Stimulated activated CD4-positive, alpha-beta T cell treated with anti-CD3 and anti-CD28 coated beads, Interleukin-2, amount 100 ng/mL, for 4 hours (primary cell): ENCODE measurements at places on chromosomes 7 and 10.

DNA sequence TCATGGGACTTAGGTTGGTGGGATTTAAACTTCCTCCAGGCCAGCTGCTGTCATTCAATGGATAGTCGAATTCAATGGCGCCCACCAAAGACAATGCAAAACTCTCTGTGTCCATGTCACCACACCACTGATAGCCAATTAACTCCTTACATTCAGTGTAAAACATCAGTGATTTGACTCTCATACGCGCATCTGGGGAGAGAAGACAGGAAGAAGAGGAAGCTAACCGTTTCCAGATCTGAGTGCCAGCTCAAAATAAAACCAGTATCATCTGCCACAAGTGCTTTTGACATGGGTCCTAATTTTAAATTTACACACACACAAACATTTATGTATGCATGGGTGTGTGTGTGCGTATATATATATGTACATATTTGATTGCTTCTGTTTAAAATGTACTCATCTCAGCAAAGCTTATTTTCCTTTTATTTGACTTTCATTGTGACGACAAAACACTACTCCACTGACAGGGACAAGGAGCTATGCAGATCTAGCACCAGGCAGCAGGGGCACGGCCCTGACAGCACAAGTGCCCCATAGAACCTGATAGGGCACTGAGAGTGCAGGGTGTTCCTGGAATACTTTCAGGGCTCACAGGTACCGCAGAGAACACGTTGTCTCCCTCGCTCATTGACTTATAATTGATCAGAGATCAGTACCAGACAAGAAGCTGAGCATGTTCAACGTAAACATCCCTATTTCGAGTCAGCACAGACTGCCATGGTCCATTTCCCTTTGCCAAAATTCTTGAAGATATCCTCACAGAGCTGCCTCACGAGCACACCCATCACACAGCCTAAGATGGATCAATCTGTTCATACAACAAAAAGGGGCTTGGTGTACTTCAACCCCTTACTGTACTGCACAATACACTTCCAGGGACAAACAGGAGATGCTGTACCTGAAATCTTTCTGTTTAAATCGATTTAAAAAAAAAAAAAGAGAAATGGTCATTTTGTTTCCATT is 176.1 kb downstream of the COBL start:
- no peak for DNase-seq

- DNase-seq = no peak
Observed at GRCh38 chr7:148011753-148012152, 578.8 kb upstream of the C7orf33 start.

DNA sequence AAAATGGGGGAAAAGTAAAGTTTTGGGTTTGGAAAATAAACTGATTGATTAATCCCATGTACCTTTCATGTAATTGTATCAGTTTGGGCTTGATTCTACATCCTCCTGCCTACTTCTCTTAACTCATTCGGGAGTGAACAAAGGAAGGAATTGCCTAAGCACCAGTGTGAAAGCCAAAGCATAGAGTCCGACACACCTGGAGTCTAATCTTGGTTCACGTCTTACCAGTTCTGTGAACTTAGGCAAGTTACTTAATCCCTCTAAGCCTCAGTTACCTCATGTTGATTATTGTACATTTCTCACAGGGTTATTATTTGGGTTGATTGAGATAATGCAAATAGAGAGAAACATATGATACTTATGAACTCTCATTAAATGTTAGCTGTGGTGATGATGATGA is 41.1 kb upstream of the PRPS1L1 start:
- no peak for DNase-seq

- DNase-seq = no peak
Observed at GRCh38 chr7:121945066-121945465, 72.1 kb downstream of the PTPRZ1 start.

GRCh38 chr10:90798482-90798881 is 59.4 kb downstream of the HTR7 start:
- DNase-seq = no peak

DNA sequence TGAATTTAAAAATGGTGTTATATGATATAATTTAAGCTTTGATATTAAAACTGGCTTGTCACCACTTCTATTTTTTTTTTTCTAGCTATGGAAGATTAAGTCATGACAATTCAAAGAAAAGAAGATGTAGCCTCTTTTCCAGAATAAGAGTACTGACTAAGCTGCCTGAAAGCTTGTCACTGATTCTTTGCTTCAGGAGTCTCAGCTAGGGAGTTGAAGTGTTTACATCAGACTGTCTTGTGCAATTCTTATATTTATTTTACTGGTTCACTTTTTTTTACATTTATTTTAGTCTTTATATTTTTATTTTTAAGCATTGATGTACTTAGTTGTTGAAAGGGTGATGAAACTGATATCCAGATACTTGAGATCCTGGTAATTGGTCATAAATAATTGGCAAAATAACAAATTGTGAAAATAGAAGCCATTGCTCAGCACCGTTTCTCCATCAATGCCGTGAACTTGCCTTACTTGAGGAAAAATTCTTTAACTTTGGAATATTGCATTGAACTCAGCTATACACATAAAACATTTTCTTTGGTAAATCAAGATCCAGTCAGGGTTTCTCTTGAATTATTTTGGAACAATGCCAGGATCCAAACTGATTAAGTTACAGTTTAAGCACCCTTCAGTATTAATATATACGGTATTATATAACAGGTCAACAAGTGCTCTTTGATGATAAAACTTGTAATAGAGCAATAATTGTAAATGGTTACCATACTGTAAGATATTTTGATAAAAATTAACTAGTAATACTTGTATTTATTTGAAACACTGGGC is 156.4 kb downstream of the PHTF2 start:
- DNase-seq = no peak

DNA sequence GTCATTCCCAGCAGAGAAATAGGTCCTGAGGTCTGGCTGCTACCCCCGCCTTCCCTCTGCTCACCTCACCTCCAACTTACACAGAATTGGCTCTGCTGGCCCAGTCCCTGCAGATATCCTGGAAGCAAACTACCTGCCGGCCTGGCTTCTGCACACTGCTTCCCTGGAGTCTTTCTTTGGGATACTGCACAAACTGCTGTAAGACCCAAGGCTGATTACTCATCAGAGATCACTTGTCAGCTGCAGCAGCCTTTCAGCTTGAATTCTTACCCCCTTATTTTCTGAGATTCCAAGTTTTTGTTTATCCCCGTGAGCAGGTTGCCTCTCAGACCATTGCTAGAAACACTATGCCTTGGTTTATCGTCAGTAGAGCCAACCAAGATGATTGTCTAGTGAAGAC is 426.4 kb downstream of the PHTF2 start:
- DNase-seq = no peak

DNA sequence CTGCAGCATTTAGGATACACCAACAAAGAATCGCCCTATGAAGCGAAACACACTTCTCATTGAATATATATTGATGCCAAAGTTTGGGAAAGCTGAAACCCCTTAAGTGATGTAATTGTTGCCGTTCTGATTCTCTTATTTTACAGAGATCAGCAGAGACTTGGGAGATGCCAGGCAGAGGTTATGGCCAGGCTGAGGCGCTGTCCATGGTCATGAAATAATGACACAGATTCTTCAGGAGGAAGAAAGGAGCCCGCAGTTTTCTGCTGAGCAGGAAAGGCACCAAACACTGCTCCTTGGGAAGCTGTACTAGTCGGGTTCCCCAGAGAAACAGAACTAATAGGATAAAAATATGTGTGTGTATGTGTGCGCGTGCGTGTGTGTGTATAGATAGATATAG is 566.0 kb downstream of the CALN1 start:
- DNase-seq = no peak

- DNase-seq = no peak
Observed at GRCh38 chr7:98483276-98483963, 82.5 kb upstream of the BAIAP2L1 start.

GRCh38 chr10:69974551-69975155 is 78.0 kb upstream of the MACROH2A2 start:
- no peak for DNase-seq

- no peak for DNase-seq
Observed at GRCh38 chr10:27699776-27700175, 45.8 kb downstream of the MKX start.

DNA sequence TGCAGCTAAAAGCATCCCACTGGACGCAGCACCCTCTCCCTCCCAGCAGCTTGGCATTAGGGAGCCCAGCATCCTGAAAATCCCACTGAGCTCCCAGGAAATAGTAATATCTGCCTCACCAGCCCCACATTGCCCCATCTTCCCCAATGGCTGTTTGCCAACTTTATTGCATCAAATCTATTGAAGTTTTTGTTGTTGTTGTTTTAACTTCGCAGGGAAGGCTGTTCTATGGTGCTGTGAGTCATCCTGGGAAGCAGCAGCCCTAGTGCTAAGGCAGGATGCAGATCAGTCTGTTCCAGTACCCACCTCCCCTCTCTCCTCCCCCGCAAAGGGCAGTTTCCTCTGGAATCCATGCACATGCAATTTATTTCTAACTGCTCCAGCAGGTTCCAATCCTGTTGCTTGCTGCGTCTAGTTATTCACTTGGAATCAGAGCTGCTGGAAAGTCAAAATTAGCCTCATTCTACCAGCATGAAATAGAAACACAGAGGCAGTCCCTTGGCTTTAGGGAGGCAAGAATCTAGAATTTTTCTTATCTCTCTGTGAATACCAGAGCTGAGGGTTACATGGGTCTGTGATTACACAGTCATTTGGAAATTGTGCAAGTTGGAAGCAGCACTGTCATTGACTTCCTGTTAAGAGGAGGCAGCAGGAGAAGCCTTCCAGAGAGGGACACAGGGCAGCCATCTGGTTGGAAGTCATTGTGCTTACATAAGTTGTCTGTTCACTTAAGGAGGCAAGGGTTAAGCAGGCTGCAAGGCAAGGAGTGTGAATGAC is 115.9 kb upstream of the CACUL1 start:
- DNase-seq = no peak

DNA sequence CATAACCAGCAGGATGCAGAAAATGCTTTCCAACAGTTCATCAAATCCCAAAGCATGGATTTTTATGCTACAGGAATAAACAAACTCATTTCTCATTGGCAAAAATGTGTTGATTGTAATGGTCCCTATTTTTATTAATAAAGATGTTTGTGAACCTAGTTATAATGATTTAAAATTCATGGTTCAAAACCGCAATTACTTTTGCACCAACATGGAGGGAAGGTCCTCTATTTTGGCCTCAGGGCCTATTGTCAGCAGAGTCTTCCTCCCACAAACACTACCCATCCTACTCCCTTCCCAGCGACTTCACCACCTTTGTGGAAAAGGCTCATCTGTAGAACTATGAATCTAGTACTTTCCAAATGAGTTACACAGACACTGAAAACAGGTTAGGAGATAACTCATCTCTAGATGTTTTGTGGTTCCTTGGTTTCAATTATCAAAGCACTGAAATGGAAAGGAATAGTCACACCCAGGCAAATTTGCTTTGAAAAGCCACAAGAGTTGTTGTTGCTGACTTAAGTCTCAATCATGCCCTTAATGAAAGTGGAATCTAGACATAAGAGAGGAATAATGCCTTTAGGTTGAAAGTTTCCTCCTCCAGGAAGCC is 59.4 kb upstream of the FRMD4A start:
- no peak for DNase-seq
